NCI-H774 (cell line): ENCODE measurements at places on chromosomes 7 and 10.
A peak's percentile ranks its signal among the peaks of the same experiment; 100 is the strongest.

DNA sequence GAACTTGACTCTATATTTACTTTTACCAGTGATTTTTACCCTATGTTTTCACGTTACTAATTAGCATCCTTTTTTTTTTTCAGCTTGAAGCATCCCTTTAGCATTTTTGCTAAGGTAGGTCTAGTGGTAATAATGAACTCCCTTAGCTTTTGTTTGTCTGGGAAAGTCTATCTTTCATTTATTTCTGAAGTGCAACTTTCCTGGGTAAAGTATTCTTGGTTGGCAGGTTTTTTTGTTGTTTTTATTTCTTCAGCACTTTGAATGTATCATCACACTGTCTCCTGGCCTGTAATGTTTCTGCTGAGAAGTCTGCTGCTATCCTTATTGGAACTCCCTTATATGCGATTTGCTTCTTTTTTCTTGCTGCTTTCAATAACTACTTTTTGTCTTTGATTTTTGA, 149.7 kb upstream of the HPS1 start:
- DNase-seq: no peak

- no peak for DNase-seq
Observed at GRCh38 chr7:22724861-22725260, 2.1 kb upstream of the IL6 start.

DNA sequence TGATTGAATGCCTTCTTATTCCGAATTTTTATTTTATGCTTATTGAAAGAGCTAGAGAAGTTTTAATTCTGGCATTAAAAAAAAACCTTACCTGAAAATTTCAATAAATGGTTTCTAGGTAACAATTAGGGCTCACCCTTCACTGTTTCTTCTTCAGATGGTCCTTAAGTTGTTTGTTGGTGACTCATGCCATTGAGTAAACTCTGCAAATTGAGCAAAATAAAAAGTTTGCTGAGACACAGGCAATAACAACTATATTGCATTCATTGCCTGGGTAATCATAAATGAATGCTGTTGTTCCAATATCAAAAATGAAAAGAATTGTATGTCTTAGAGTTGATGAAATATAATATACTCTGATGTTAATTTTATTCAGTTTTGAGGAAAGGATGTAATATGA, 300.3 kb downstream of the CDK14 start:
- no peak for DNase-seq

- DNase-seq: no peak
Observed at GRCh38 chr7:25090374-25090773, 34.7 kb downstream of the CYCS start.

DNA sequence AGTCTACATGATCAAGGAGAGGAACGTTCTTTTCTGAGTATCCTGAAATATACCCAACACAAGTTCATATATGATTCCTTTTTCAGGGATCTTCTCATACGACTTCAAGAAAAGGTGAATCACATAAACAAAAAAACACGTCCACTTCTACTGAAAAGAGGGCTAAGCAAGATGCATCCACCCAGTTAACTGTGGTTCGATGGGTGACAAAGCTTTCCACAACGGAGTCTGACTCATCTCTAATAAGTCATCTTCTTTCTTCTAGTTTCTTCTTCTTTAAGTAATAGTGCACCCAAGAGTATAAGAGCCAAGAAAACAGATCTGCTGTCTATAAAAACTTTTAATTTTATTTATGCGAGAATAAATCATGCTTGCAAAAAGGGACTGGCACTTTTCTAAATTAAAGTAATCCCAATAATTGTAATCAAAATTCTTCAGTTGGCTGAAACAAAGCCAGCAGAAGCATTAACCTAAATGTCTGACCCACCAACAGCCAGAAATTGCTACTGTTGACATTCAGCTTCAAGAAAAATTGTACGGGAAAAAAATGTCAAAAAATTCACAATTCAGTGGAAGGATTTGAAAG, 146.9 kb upstream of the ANK3 start:
- no peak for DNase-seq

- DNase-seq: no peak
Observed at GRCh38 chr10:100879741-100880360, 32.9 kb upstream of the SLF2 start.

DNA sequence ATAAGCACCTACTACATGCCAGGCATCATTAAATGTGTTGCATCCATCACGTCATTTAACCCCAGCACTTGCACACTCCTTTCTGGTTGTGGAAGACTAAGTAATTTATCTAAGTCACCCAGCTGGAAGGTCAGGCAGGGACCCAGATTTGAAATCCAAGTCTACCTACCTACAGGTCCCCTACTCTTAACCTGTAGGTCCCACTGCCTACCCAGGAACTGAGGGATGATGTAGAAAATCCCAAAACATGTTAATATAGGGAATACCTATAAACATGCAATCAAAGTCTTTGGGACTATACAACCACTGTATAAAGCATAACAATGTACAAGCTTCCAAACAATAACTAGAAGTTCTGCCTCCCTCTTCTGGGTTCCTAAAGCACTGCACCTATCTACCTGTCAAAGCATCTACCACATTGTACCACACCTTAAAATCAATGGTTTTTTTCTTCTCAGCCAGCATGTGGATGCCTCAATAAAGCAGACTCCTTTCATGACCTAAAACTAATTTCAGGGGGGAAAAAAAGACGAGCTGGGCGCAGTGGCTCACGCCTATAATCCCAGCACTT, 5.6 kb downstream of the IL6 start:
- peak; percentile 22 for DNase-seq

GRCh38 chr10:125727436-125727835, 7.9 kb downstream of the EDRF1 start:
- no peak for DNase-seq

DNA sequence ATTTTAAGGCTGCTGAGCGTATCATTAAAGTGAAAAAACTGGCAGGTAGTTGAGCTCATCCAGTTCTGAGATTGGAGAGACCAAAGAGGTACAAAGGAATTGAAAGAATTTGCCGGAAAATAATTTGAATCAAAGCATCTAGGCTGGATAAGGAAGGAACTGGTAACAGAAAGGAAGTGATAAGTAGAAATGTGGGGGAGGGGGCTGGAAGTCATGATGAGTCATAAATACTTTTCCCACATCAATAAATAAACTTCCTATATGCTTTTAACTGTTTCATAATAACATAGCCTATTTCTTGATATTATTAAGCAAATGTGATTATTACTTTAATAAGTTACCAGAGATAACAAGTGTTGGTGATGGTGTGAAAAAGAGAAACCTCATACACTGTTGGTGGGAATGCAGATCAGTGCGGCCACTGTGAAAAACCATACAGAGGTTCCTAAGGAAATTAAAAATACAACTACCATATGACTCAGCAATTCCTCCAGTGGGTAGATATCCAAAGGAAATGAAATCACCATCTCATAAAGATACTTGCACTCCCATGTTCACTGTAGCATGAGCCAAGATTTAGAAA, 27.0 kb downstream of the ZNF438 start:
- no peak for DNase-seq

DNA sequence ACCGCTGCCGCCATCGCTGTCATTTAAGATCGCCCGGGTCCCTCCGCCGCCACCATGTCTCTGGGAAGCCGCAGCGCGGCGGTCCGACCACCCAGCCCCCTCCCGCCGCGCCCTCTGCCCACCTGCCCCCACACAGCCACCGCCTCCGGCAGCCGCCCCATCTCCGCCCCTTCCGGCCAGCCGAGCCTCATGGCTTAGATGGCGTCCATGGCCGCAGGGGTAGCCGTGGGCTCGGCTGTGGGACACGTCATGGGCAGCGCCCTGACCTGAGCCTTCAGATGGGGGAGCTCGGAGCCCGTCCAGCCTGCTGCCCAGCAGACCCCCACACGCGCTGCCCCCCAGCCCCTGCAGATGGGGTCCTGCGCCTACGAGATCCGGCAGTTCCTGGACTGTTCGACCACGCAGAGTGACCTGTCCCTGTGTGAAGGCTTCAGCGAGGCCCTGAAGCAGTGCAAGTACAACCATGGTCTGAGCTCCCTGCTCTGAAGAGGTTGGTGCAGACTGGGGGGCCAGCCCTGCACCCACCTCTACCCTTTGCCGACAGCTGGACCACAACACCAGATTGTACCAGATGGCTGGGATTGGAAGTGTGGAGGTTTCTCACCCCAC, 38.0 kb upstream of the TARP start:
- DNase-seq: no peak

DNA sequence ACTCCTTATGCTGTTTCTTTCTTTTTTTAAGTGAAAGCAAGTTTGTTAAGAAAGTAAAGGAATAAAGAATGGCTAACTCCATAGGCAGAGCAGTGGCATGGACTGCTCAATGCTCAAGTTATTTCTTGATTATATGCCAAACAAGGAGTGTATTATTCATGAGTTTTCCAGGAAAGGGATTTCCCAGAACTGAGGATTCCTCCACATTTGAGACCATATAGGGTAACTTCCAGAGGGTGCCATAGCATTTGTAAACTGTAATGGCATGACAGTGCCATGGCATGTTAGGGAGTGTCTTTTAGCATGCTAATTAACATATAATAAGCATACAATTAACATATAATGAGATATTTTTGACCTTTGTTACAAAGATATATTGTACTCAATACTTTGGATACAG, 1034.5 kb upstream of the PHF14 start:
- DNase-seq: no peak

- no peak for DNase-seq
Observed at GRCh38 chr7:121515630-121516401, 119.7 kb upstream of the FAM3C start.

DNA sequence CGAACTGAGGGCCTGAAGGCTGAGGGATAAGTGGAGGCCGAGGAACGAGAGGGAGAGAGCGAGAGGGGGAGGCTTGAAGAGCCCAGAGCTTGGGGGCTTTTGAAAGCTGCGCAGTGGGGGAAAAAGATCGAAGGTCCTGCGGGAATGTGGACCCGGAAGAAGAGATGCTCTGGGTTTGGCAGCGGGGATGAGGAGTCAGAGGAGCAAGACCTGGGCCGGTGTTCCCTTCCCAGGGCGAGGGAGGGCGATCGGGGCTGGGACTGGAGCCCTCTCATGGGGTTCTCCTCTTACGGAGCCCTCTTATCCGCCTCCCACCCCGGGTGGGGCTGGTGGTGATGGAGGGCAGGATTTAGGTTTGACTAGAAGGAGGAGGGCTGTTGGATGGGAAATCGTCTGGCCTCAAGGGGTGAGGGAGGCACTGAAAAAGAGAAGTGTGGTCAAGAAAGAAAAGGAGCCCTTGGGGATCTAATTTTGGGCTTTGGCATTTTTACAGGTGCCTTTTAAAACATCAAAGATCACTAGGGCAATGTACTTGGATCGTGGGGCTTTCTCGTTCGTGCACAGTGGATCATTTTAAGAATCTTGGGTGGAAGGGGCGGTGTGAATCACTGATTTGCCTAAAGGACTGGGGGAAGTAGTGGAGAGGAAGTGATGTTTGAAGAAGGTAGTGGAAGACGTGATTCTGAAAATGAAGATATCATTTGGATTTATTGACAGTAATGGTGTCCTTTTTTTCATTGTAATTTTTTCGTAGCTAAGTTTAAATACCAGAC, 637 bp downstream of the SAMD8 start:
- no peak for DNase-seq

GRCh38 chr10:69505636-69506318, 54.5 kb downstream of the TSPAN15 start:
- DNase-seq: no peak

GRCh38 chr10:131830446-131831130, 70.2 kb upstream of the PPP2R2D start:
- DNase-seq: no peak

- no peak for DNase-seq
Observed at GRCh38 chr7:111172564-111173257, 81.8 kb downstream of the LRRN3 start.

- no peak for DNase-seq
Observed at GRCh38 chr7:10156972-10157371, 816.7 kb upstream of the PHF14 start.

GRCh38 chr7:138021889-138022288, 20.0 kb upstream of the CREB3L2 start:
- DNase-seq: no peak

GRCh38 chr10:47404446-47404845, 20.4 kb upstream of the ZNF488 start:
- DNase-seq: no peak
